Activated T-cell treated with anti-CD3 and anti-CD28 coated beads, Interleukin-2, amount 50 U/mL, for 72 hours (primary cell): ENCODE measurements at places on chromosomes 13 and 19. TPM values are rescaled to one million over a fixed set of nuclear protein-coding genes. Genes with fewer than 3 reads are reported as not detected.

The PTOV1 gene
- 63.8 TPM for total RNA-seq

DNA sequence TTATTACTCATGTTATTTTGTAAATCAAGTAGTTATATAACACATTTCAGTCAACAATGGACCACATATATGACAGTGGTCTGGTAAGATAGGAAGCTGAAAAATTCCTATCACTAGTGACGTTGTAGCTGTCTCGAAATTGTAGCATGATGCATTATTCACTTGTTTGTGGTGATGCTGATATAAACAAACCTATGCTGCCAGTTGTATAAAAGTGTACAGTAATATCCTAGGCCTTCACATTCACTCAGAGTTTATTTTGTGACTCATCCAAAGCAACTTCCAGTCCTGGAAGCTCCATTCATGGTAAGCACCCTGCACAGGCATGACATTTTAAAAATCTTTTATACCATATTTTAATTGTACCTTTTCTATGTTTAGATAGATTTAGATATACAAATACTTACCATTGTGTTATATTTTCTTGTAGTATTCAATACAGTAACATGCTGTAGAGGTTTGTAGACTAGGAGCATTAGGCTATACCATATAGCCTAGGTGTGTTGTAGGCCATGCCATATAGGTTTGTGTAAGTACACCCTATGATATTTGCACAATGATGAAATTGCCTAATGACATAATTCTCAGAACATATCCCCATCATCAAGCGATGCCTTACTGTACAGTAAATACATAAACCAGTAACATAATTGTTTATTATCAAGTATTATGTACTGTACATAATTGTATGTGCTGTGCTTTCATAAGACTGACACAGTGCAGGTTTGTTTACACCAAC lies 49.3 kb downstream of the IFT88 start:
- DNase-seq, result no peak

- no peak for DNase-seq
These were observed 39.5 kb upstream of the RPL21 start for GRCh38 chr13:27211771-27212364.

DNA sequence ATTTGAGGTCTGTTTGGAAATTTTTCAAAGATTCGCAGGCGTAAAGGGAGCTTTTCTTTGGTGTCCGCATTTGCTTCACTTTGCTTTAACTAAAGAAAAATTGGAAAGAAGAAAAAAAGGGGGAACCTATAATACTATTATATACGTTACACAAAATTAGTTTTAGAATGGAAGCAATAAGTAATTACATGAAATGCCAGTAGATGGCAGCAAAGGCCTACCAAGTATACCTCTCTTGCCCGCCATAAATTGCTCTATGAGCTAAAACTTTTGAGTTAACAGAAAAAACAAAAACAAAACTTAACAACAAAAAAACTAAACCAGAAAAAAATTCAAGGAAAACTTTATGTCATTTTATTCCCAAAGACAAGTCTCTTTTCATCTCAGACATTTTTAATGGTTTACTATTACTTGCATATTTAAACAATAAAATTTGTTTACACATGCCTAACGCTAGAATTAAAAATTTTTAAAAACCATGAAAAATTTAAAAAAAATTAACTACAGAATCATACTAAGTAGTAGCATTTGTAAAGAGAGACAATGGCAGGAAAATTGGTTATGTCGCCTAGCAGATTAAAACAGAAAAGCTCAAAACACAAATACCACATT lies 271.4 kb downstream of the NALCN start:
- DNase-seq, result peak; percentile 19

- DNase-seq, result no peak
These were observed 13.8 kb downstream of the PAK4 start for GRCh38 chr19:39139305-39139874.

DNA sequence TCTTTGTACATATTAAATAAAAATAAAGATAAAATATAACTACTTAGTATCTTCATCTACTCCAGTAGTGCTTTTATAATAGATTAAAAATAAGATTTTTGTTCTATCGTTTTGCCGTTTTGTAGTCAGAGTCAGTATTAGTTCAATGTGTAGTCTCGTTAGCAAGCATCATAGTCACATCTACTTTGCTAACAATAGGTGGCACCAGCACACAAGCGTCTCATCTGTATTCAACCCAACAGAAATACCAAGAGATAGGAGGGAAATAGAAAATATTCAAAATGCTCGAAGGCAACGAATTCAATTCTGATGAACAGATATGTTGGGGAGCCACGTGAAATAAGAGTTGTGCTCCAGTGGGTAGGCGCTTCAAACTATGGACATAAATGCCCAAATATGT lies 21.4 kb upstream of the MICU2 start:
- no peak for DNase-seq

- DNase-seq, result no peak
These were observed 37.0 kb upstream of the CCNA1 start for GRCh38 chr13:36395280-36395679.

DNA sequence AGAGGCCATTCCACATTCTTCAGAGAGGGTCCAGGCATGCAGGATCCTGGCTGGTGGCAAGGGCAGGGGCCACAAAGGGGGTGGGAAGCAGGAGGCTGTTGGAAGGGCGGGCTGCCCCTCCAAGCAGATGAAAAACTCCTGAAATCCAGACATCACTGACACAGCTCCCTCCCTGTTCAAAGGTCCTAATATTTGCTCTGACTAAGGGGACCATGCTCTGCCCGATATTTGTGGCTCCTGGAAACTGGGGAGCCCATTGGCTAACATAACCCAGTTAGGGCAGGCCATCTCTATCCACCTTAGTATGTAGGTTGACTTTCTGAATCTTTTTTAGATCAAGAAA lies 3.3 kb upstream of the CDX2 start:
- DNase-seq, result no peak

DNA sequence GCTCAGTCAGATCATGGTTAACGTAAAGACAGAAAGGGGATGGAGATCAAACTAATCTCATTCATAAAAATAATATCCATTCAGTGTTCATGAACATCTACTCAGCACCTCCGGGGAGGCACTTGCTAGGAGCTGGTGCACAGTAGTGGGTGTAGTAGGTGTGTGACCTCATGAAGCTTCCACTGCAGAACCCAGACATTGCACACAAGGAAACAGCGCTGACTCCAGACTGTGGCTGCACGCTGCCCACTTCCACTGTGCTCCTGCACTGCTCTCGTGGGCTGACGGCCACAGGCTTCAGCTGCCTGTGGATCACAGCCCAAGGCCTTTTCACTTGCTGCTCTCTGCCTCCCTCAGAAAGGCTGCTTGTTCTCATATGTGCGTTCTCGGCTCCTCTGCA lies 214.4 kb upstream of the ZNF507 start:
- no peak for DNase-seq

DNA sequence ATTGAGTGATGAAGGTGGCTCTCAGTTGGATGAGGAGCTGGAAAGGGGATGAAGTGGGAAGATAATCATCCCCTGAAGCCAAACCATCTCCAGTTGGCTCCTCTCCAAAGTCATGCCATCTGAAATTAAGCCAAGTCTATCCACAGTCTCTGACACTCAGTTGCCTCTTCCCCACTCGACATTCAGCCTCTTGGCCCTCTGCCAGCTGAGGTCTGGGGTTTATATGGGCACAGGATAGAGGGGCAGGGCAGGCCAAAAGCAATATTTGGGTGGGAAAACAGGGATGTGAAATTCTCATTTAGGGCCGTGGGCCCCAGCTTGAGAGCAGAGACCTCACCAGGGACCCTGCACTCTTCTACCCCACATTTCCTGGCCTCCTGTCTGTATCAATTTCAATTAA lies 85.9 kb downstream of the SLITRK1 start:
- no peak for DNase-seq

The CYP4F8 gene
- total RNA-seq, result not detected

GRCh38 chr13:88104576-88104975 lies 433.4 kb downstream of the SLITRK5 start:
- no peak for DNase-seq

The HIPK4 gene
- total RNA-seq, result not detected

DNA sequence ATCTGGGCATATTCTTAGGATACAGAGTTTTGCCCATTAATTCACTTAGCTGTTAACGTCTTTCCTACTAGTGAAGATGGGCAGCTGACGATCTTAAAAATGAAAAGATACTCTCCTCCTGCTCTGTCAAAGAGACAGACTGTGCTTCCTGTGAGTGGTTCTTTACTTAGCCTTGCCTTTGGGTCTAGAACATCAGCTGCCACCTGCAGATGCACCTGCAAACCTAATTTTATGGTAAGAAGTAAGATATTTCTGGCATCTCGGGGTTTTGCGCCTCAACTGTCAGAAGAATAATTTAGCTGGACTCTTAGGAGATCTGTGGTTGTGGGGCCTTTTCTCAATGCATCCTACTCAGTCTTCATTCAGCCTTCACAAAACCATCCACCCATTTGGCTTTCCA lies 36.2 kb downstream of the TRPC4 start:
- no peak for DNase-seq

The SETDB2 gene
- total RNA-seq, result 21.3 TPM

DNA sequence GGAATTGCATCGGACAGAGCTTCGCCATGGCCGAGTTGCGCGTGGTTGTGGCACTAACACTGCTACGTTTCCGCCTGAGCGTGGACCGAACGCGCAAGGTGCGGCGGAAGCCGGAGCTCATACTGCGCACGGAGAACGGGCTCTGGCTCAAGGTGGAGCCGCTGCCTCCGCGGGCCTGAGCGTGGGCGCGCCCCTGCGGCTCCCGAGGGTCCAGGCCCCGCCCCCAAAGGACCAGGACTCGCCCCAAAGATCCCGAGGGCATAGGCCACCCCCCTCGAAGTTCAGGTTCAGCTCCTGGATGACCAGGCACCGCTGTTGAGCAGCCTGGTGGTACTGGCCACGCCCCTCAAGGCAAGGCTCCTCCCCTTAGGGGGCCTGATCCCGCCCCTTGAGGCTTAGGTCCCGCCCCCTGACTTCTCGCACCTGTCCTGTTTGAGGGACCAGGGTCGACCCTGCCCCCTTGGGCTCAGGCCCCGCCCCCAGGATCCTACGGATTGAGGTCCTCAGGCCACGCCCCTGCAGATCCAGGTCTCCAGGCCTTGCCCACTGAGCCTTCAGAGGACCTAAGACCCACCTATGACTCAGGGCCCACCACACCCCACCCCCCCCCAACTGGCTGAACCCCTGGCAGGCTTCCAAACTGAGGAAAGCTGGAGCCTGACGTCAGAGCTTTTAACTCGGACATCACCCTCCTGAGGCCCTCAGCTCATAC lies 43.1 kb downstream of the CYP4F22 start:
- DNase-seq, result peak; percentile 68

DNA sequence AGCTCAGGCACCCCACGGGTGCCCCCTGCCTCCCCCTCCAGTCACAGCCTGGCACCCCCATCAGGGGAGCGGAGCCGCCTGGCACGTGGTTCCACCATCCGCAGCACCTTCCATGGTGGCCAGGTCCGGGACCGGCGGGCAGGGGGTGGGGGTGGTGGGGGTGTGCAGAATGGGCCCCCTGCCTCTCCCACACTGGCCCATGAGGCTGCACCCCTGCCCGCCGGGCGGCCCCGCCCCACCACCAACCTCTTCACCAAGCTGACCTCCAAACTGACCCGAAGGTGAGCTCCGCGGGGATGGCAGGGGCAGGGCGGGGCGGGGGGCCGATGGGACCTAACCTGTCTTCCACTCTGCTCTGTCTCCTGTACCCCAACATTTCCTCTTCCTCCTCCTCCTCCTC lies 25.0 kb downstream of the CKM start:
- no peak for DNase-seq

- DNase-seq, result no peak
These were observed 134.7 kb downstream of the MTUS2 start for GRCh38 chr13:28954810-28955209.

The SRRM5 gene
- 1.1 TPM for total RNA-seq

DNA sequence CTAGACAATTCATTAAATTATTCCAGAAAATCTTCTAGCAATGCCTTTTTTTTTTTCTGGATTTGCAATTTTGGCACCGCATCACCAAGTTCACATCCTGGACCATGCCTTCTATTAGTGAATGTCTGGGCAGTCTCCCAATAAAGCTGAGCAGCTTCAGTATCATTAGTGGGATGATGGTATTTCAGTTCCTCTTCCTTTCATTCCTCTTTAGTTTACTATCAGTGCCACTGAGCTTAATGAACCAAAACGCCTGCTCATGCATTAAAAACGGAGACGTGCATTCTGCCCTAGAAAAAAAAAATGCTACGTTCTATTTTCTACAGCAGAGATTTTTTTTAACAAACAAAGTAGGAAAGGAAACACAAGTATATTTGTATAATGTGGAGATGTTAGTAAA lies 343.0 kb downstream of the PCDH9 start:
- DNase-seq, result no peak

GRCh38 chr19:4647676-4648644 lies 8.6 kb downstream of the TNFAIP8L1 start:
- DNase-seq, result no peak

DNA sequence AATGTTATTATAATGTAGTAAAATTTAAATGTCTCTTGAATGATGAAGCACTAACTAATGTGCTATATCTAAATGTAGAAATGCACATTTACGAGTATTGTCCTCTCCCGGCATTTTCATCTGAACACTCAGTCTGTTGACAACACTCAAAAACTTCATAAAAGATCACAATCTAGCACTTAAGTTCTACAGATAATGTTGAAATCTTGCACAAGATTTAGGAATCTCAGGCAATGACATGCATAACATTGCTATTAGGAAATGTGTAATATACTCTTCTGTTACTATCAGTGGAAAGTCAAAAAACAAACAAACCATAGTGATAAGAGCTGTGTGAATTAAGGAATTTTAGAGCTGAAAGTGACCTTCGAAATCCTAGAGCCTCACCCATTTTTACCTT lies 37.5 kb upstream of the XPO4 start:
- DNase-seq, result no peak

DNA sequence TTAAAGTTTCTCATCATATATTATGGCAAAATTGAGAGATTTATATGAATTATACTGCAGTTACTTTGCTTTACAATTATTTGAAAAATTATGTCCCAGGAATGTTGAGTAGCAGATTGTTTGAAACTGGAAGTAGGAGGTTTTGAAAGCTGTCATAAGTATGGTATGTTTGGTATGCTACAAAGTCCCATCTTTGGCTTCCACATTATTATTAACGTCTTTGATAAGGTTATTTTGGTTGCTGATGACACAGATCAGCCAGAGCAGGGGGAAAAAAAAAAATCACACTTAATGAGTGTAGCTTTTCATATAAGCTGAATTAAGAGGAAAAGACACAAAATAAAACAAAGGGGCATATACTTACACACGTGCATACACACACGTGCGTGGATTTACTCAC lies 130.1 kb downstream of the SLITRK1 start:
- DNase-seq, result no peak

DNA sequence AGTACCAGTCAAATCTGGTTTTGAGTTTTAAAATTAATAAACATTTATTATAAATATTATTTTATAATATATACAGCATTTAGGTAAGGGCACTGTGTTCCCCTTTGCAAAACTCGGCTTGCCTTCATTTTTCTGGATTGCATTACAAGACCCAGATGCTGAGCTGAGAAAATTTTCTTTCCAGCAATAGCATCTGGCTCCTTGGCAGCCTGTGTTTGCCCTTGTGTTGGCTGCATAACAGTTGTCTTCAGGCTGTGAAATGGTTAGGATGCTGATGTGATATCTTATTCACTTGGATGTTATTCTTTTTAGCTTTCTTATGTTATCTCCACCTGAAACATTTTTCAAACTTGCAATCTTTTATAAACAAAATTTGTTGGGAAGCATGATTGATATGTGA lies 784.4 kb downstream of the DACH1 start:
- DNase-seq, result no peak

The MAP2K2 gene
- 157 TPM for total RNA-seq
